Kidney tubule cell (primary cell): ENCODE measurements at places on chromosomes 5 and 9.

DNA sequence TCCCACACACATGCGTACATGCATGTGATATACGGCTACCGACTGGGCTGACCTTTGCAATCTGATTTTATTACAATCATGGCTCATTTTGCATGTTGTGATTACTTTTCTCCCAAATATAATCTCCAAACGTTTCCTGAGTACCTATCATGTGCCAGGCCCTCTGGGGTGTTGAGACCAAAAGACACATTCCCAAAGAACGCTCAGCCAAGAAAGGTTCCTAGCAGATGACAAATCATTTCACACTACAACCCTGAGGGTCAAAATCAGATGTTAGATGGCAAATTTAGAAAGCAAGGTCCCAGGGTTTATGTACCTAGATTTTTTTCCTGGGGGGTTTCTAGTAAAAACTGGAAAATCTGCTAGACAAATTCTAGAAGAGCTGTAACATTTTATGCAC is 32.4 kb upstream of the SLC25A51 start:
- no peak for DNase-seq

DNA sequence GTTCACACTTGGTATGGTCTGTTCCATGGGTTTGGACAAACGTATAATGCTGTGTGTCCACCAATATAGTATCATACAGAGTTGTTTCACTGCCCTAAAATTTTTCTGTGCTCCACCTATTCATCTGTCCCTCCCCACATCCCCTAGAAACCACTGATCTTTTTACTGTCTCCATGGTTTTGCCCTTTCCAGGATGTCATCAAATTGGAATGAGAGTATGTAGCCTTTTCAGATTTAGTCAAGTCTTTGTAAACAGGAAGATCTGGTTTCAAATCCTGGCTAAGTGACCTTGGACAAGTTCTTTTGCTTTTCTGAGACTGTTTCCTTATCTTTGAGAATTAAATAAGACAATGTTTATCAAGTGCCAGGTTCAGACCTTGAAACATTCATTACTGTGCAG is 13.2 kb upstream of the LVRN start:
- peak; percentile 8 for DNase-seq

GRCh38 chr5:54357408-54358058 is 47.2 kb upstream of the ARL15 start:
- DNase-seq: no peak

DNA sequence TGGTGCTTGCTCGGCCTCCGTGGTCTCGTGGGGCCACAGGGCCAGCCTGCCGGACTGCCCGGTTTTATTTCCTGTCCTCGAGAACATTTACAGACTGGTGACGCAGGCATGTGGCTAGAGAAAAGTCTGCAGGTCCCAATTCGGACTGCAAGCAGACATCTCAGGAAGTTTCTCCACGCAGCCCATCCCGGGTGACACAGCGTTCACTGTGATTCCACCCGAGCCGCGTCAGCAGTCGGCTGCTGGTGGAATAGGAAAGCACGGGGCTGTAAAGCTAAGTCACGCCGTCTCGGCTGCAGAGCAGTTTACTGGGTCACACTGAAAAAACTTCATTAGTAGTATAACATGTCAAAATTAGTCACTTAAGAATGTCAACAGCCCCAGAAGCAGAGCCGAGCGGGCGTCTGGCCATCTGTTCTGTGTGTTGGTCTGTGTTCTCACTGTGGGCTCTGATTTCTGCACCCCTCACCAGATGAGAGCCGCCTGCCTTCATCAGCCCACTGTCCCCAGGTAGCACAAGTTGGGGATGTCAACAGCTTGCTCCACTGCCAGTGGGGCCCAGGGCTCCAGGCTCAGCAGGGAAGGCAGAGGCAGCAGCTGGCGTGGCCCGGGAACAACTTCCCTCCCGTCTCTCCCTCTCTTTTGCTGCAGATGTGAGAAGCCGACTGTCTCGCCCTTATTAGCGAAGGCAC is 363.7 kb downstream of the IRX2 start:
- DNase-seq: peak; percentile 40

DNA sequence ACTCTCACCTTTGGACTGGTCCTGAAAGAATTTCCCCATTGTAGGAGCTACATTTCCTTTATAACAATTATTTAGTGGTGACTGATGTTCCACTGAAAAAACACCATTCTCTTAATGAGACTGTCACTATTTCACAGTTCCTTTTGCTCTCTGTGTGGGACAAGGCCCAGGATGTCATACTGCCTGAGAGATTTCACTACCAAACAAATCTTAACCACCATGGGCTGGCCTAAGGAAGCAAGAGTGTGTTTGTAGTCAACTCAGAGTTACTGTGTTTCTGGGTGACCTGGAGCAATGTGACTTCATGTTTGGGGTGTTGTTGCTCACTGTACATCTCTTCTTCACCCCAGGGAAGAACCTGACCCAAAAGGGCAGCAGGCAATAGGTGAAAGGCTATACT is 50.1 kb upstream of the ZNF608 start:
- no peak for DNase-seq

DNA sequence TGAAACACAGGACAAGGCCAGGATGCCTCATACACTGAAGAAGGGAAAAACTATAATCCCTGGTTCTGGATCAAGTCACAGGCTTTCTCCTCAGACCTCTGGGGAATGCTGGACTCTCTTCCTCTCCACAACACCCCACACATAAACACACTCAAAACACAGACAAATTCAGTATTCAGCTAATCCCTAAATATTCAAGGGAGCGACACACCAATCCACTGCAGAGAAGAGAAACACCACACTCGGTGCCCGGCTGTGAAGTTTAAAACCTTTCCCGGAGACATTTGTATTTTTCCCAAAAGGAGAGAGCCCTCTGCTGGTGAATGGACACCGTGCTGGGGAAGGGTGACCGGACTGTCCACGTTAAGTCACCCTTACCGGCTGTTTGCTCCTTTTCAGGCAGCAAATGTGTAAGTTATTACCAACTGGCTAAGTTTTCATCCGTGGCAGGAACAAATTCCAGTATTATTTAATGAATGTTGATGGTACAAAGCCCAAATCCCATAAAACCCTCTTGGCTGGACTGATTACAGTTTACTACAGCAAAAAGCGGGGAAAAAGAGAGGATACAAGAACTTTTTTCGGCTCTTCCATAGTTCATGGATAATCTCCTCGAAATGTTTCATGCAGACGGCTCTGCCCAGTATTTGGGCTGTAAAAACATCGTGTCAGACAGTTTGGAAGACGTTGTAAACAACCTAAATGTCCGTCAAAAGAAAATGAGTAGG is 130.9 kb upstream of the SLC30A5 start:
- DNase-seq: peak; percentile 66

DNA sequence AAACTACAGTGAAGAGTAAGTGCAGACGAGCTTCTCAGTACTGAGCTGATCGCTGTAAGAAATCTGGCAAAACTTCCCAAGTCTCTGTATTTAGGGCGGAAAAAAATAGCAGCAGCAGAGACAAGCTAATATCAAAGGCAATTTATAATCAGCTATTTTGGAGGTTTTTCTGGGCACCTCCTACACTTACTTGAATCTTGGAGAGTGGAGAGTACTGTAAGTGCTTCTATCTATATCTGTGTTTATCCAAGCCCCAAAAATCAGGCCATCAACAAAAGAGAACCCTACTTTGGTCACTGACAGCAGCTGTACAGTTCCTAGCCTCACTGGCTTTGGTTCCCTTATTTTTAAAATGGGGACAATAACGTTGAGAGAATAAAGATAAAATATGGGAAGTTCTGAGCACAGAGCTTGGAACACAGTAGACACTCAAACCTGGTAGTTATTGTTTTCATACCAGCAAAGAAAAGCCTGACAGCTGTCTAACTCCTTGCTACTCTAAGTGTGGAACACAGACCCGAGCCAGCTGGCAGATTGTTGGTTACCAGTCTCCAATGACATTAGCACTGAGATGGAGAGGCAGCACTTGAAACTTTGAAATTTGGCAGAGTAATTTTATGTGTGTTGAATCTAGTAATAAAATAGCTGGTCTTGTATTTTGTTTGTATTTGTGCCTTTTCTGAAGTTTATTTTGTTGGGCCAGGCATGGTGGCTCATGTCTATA is 96.0 kb upstream of the SLC28A3 start:
- no peak for DNase-seq

DNA sequence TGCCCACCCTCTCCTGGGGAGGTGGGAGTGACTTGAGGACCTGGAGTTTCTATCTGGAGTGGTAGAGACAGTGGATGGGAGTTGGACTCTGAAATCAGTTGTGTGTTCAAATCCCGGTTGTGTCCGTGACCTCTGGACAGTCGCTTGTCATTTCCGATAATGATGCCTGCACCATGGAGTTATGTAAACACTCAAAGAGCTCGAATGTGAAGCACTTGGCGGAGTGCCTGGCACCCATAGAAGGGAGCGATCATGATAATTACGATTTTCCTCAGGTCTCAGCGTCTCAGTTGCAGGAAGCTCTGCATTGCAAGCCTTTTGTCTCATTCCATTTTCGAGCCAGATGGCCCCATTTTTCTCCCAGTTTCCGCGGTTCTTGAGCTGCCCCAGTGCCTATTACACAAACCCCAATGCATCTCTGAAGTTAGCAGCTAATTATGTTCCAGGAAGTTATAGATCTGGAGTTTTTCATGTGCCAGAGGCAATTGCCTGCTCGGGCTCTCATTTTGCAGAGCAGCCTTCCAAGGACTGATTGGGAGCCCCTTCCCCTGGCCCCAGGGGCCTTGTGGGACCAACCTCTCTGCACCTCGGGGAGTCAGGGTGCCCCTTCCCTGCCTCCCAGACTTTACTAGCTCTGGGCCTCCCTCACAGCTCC is 175.5 kb upstream of the MVB12B start:
- DNase-seq: no peak

DNA sequence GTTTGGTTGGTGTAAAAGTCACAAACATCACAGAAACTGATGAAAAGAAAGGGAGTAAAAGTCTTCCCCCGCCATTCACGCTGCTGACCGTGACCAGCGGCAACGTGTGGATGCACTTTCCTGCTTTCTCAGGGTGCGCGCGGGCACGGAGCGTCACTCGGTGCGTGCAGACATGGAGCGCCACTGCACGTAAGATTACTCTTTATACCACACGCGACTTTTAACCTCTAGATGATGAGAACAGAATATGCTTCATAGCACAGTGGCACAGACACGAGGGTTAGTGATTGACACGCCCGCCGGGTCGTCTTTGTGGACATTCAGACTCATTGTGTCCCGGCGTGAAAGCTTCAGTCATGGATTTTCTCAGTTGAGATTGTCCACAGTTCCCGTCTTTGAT is 15.7 kb downstream of the CEP72 start:
- DNase-seq: no peak

GRCh38 chr5:121008041-121008440 is 543.9 kb downstream of the PRR16 start:
- no peak for DNase-seq

GRCh38 chr5:109671136-109671535 is 18.6 kb upstream of the MAN2A1 start:
- DNase-seq: no peak

- DNase-seq: no peak
These were observed 844 bp downstream of the POLR3G start for GRCh38 chr5:90475436-90475980.

- peak; percentile 5 for DNase-seq
These were observed 6.1 kb downstream of the TNC start for GRCh38 chr9:115111874-115112273.

DNA sequence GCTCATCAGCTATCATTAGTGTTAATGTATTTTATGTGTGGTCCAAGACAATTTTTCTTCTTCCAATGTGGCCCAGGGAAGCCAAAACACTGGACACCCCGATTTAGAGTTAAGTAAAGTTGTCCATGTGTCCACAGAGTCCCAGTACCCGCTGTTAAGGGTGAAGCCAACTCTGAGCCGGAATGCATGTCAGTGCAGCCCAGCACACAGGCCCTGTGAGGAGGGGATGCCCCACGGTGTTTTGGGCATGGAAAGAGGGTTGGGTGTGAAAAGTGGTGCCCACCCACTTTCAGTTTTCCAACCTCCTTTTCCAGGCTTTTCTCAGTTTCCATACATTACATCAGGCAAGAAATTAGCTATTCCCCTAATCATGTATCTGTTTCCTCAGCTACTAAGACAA is 24.4 kb downstream of the SHC3 start:
- no peak for DNase-seq

- DNase-seq: peak; percentile 6
These were observed 89.2 kb downstream of the ACER2 start for GRCh38 chr9:19498015-19498414.

DNA sequence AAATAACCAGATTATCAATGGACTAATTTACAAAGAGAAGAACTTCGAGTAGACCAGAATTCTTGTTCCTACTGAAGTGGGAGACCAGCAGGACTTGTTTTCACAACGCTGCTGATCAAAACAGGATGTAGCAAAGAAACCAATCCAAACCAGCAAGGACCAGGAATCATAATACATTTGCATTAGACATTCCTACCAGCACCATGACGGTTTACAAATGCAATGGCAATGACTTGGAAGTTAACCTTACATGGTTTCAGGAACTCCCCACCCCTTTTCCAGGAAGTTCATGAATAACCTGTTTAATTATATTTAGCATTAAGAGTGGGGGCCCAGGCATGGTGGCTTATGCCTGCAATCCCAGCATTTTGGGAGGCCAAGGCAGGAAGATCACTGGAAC is 100.0 kb downstream of the LPAR1 start:
- DNase-seq: no peak

- DNase-seq: no peak
These were observed 32.7 kb downstream of the SUSD1 start for GRCh38 chr9:112142420-112142819.

DNA sequence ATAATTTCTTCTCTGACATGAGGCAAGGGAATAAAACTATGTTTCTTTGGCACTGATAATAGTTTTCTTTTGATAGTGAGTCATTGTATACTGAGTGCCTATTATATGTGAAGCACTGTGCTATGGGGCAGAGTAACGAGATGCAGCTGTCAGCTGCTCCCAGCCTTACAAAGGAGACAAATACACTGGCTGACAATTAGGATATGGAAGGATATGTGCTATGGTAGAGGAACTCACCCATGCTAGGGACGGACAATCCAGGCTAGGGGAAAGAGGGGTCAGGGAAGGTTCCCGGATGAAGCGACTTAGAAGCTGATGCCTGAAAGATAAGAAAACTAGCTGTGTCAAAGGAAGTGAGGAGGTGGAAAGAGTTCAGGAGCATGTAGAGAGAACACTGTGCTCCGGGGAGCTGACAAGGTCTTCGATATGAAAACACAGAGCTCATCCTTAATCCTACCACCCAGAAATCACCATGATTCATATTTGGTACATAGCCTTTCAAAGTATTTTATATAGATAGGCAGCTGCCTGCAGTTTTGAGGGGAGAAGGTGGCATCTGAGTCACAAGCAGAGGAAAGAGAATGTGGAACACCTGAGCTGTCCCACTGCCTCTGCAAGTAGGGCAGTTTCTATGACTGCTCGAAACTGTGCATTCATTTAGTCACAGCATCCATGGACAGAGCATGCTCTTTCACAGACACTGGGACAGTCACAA is 12.1 kb downstream of the BSPRY start:
- no peak for DNase-seq

DNA sequence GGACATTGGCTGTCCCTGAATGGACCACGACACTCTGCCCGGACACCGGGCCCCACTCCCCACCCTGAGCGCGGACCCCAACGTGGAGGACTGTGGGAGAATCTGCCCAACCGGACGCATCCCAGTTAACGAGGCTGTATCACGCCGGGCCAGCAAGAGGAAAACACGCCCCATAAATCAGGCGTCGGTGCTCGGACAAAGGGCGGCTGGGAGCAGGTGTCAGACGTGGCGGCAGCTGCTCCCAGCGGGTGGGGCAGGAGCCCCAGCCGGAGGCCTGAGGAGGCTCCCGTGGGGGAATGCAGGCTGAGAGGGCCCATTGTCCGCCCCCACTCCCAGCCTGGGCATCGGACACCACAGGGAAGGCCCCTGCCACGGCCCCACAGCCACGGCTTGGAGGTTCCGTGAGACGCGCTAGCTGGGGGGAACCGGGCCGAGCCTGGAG is 19.2 kb downstream of the NOTCH1 start:
- no peak for DNase-seq
